HFFc6 (cell line): ENCODE measurements at places on chromosomes 13 and 19. TPM values are rescaled to one million over a fixed set of nuclear protein-coding genes. Genes with fewer than 3 reads are reported as not detected.

GRCh38 chr13:45327253-45327955 is 13.6 kb downstream of the TPT1 start:
- H3K27me3 ChIP-seq = peaks cover 4% of the 10 kb centered on the region
- no peak for DNase-seq

Gene BCAM
- total RNA-seq = 6.2 to 8.8 TPM (median 6.4 TPM) in 3 replicates

DNA sequence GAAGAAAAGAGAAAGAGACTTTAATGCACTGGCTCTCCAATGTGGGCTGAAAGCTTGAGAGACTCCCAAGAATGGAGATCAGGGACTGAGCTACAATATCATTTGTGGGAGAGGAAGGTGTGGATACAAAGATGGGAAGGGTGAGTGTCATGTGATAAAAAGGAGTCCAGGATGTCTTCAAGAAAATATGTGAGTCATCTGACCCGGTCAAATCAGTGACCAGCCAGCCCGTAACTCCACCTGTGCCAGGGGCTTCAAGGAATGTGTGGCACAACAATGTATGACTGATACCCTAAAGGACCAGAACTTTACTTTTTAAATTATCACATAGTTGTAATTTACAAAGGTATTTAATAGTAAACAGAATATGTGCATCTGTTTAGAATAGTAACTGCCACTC is 97.2 kb downstream of the DOCK9 start:
- H3K4me3 ChIP-seq = no peak overlapping the region
- H3K27me3 ChIP-seq = no peaks in the 10 kb centered on the region; the same call in 1 of the 2 replicates
- H3K27ac ChIP-seq = no peak overlapping the region

GRCh38 chr13:30796132-30796572 is 60.8 kb downstream of the ALOX5AP start:
- H3K4me3 ChIP-seq = peak overlapping the region; percentile 68
- DNase-seq = peak; percentile 71
- no peaks in the 10 kb centered on the region for H3K36me3 ChIP-seq

Gene ATG4D
- 22.6 to 27.0 TPM (median 23.1 TPM) in 3 replicates for total RNA-seq
